Neural progenitor cell (in vitro differentiated cells): ENCODE measurements at places on chromosomes 13 and 19. TPM values are rescaled to one million over a fixed set of nuclear protein-coding genes. Genes with fewer than 3 reads are reported as not detected.

CFD gene
- 0.90 TPM in 1 of 2 replicates, not detected in the other for total RNA-seq

LAIR1 gene
- not detected in 2 replicates for total RNA-seq

KIR3DL1 gene
- not detected in 2 replicates for total RNA-seq

SOX21 gene
- total RNA-seq: 94.7 and 132 TPM in 2 replicates

TNFSF11 gene
- 0.21 and 0.46 TPM in 2 replicates for total RNA-seq

ZNF723 gene
- total RNA-seq: not detected in 2 replicates

TARM1 gene
- not detected in 2 replicates for total RNA-seq

CEACAM21 gene
- total RNA-seq: 0.19 TPM in 1 of 2 replicates, not detected in the other

FPR3 gene
- not detected in 2 replicates for total RNA-seq

OR7D2 gene
- total RNA-seq: 1.4 and 1.5 TPM in 2 replicates

- DNase-seq: no peak
Observed at GRCh38 chr19:55253842-55254624, 4.8 kb downstream of the PPP6R1 start.

DNA sequence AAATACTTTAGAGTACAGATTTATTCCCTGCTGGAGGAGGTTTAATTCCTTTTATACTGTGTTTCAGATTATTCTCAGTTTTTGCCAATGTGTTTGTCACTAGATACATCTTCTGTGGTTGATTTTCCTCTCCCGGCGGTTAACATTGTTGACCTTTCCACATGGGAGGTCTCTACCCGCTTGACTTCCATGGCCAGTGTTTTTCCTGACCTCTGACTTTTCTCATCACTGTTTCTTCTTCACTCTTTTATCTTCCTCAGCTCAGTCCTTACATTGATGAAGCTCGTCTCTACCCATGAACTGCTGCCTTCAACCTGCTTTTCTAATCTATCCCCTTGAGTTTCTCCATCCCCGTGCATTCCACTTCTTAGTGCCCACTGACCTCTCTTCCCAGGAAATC, 517.4 kb downstream of the GPC6 start:
- DNase-seq: no peak

DNA sequence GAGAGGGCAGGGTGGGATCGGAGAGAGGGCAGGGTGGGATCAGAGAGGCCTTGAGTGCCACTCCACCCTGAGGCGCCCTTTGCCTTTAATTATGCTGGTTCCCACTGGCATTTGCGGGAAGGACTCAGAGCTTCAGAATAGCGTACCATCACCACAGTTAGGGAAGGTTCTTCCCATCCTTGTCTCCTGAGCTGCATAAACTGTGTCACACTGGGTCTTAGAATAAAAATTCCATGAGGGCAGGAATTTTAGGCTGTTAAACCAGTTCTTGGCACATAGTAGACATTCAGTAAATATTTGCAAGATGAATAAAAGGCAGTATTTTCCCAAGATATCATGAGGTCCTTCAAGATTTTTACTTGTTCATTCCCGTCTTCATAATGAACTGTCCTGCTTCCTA, 24.4 kb downstream of the PPP2R1A start:
- DNase-seq: no peak

GRCh38 chr19:28307487-28307886, 905.5 kb downstream of the UQCRFS1 start:
- DNase-seq: no peak

DNA sequence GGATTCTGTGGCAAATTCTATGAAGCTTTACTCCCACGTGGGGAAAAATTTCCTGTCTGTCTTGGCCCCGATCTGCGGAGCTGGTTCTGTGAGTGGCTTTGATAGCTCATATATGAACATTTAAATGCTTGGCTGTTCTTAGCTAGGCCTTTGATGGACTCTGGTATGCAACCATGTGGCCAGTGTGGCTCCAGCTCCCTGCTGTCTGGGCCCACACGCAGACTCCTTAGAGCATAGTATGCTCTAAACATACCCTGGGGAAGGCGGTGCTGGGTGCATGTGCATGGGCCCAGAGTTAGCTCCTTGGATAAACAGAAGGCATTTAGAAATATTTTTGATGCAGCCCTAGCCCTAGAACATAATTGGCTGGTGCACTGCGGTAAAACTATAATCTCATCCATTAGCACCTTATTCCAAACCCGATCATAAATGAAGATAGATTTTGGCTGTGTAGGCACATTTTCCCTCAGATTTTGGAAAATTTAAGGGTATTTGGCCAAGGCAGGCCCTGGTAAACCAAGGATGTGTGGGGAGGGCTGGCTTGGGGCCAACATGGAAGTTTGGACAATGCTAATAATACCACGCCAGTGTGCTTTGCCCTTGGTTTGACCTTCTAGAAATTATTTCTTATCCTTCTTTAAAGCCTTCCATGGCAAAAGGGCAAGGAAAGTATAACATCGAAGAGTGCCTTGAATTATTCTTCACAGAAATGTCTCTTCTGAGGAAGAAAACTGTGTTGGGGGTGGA, 153.5 kb downstream of the LMO7 start:
- DNase-seq: no peak

GRCh38 chr19:48676487-48676886, 3.7 kb upstream of the NTN5 start:
- no peak for DNase-seq

DNA sequence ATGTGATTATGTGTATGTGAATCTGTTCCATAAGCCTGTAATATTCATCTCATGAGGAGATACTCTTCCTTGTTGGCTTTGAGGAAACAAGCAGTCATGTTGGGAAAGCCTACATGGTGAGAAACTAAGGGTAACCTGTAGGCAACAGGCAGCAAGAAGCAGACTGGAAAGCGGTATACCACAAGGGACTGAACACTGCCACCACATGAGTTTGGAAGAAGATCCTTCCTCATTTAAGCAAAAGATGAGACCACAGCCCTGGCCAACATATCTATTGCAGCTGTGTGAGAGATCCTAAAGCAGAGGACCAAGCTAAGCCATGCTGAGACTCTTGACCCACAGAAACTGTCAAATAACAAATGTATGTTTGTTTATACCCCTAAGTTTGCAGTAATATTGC, 134.8 kb downstream of the B3GLCT start:
- no peak for DNase-seq

- no peak for DNase-seq
Observed at GRCh38 chr13:44425041-44425814, 51.6 kb downstream of the SERP2 start.

GRCh38 chr13:89310943-89311672, 1639.9 kb downstream of the SLITRK5 start:
- no peak for DNase-seq

- DNase-seq: no peak
Observed at GRCh38 chr19:28345811-28346210, 867.1 kb downstream of the UQCRFS1 start.

DNA sequence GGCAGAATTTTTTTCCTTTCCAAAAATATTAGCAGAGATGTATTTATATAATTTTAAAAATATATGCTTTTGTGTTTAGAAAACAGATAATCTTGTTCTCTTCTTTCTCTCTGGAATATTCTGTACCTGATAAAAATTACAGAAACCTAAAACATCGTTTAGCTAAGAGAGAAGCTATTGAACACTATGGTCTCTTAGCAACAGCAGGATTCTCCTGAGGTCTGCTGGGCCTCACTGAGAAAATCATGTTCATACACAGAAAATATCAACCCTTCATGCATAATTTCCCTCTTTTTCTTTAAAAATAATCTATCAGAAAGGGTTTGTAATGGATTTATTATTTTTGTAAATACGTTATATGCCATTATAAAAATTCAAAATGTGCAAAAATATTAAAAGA, 242.2 kb downstream of the DCLK1 start:
- DNase-seq: no peak

DNA sequence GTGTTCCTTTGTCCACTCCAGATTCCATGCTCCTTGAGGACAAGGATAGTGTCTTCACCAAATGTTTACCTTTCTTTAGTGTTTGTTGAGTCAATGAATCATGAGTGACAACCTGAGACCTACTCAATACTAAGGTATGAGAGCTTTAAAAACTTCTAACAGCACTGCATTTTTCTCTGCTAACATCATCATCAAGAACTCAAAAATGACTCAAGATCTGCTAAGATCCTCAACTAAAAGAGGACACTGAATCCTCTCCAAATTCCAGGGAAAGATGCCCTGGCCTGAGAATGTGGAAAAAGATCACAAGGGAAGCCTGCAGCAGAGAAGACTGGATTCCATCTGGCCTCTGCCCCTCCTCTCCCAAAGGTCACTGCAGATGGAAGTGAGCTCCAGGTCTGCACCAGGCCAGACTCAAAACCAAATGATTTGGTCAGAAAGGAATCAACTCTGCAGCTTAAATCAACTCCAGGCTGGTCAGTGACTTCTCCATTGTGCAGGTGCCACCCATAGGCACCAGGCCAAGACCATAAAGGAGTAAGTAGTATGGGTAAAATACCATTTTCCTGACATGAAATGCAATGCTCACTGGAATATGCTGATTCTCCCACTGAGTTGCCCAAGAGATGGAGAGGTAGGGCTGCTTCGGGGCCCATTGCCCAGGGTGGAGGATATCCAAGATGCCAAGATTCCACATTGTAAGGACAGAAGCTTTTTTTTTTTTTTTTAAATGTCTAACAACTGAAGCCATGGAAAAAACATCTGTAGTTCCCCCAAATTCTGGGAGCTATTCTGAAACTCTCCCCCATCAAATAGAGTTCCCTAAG, 89.5 kb upstream of the DOCK9 start:
- no peak for DNase-seq

DNA sequence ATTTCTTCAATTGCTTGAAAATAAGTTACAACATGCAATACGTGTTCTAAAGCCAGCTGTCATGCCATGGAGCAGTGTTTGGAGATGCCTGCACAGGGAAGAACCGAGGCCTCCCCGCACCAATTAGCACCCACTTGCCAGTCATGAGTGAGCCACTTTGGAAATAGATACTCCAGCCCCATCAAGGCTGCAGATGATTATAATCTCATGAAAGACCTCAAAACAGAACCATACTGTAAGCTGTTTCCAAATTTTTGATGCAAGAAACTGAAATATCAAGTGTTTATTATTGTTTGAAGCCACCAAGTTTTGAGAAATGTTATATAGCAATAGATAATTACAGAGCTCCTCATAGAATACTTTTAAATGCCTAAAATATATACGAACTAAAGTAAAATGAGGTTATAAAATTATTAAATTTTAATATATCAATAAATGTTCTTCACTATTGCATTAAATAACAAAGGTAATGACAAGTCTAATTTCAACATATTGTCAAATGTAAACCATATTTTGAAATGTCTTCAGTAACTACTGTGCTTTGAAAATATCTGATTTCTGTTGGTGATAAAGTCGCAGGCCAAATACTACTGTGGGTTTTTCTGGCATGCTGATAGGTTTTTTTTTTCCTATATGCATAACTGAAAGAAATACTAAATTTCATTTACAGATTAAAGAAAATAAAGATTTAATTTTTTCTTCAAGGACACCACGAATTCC, 43.0 kb downstream of the DIAPH3 start:
- DNase-seq: no peak

- DNase-seq: no peak
Observed at GRCh38 chr13:99630269-99630898, 129.1 kb downstream of the TM9SF2 start.

GRCh38 chr13:35694549-35695447, 218.3 kb upstream of the MAB21L1 start:
- DNase-seq: no peak

GRCh38 chr19:33300009-33300893, 2.1 kb downstream of the CEBPA start:
- DNase-seq: no peak

DNA sequence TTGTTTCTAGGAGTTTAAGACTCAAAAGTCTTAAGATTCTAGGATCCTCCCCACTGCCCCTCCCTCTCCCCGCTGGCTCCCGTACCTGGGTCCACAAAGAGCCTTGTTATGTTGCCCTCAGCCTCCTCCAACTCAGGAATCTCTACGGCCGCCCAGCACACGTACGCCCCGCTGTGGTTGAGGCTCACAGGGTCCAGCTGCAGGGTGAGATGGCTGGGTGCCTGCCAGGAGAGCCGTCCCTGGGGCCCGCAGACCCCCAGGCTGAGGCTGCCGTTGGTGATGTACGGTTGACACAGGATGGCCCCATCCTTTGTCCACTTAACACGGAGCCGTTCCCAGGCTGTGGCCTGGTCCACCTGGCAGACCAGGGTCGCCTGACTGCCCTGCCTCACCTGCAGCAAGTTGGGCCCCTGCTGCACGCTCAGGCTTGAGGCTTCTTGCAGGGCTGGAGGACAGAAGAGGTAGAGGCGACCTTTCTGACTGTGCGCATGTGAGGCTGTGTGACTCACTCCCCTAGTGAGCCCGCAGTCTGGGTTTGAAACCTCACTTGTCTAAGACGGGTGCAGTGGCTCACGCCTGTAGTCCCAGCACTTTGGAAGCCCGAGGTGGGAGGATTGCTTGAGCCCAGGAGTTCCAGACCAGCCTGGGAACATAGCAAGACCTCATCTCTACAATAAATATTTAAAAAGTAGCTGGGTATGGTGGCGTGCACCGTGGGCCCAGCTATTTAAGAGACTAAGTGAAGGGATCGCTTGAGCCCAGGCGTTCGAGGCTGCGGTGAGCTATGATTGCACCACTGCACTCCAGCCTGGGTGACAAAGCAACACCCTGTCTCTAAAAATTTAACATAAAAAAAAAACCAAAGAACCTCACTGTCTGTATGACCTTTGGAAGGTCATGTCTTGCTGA, 4.0 kb downstream of the TMIGD2 start:
- DNase-seq: peak; percentile 19

GRCh38 chr13:79973533-79973963, 367.4 kb downstream of the SPRY2 start:
- no peak for DNase-seq

- no peak for DNase-seq
Observed at GRCh38 chr19:3645067-3645396, 18.4 kb upstream of the CACTIN start.

GRCh38 chr13:36848199-36848982, 29.4 kb downstream of the RFXAP start:
- DNase-seq: peak; percentile 32

DNA sequence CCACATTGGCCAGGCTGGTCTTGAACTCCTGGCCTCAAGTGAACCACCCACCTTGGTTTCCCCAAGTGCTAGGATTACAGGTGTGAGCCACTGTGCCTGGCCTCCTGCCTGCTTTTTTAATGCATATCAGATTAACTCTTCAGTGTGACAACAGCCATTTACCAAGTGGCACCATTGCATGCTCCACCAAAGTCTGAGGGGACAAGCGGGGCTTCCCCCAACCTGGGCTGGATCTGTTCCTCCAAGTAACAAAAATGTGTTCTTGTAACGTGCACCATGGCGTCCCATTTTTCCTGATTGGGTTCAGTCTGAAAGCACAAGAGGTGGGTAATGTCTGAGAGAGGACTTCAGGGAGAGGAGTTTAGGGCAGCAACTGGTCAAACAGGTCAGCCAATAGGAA, 77.8 kb downstream of the TEX29 start:
- no peak for DNase-seq

DNA sequence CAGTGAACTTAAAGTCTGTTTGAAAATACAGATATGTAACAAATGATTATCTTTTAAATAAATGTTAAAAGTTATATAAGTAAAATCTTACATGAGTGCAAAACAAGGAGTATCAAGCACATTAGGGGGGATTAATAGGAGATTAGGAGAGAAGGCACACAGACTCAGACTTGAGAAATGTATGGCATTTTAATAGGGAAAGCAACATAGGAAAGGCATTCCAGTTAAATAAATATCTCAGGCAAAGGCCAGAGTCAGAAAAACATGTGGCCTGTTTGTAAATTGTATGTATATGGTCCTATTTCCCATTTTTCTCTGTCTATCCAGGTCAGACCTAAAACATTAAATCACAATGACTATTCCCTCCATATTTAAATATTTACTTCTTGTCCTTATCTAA, 462.7 kb downstream of the GPC6 start:
- no peak for DNase-seq
